C1 segment of cervical spinal cord (tissue), 14 donors: ENCODE measurements at places on chromosomes 1 and 21.
A peak's percentile ranks its signal among the peaks of the same experiment; 100 is the strongest.

DNA sequence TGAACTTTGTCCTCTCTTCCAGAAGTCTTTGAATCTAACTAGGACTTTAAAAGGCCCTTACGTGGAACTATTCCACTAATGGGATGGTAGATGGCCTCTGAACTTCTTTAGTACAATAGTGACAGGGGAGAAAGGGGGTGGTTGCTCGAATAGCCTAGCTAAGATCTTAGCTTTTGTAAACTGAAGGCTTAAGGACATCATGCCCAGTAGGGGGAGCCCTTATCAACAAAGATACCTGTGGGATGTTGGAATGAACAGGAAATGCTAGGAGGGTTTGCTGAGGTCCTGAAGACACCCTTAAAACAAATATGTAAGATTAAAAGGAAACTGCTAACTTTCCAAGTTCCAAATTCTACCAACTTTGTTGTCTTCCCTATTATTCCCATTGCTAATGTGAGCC lies 33.2 kb downstream of the NHLH2 start:
- no peak for DNase-seq

DNA sequence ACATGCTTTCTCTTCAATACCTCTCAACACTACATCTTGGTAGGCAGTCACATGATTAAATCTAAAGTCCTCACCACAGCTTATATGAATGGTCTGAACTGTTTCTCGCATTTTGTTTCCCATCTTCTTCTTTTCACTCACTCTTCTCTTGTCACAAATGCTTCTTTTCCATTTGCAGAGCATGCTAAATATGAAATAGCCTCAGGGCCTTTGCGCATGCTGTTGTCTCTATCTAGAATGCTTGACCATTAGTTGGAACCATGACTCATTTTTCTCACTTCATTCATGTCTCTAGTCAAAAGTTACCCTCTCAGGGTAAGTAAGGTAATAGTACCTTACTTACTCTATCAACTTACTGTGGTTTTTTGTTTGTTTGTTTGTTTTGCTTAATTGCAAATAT lies 239.7 kb downstream of the PTPRC start:
- DNase-seq = no peak

DNA sequence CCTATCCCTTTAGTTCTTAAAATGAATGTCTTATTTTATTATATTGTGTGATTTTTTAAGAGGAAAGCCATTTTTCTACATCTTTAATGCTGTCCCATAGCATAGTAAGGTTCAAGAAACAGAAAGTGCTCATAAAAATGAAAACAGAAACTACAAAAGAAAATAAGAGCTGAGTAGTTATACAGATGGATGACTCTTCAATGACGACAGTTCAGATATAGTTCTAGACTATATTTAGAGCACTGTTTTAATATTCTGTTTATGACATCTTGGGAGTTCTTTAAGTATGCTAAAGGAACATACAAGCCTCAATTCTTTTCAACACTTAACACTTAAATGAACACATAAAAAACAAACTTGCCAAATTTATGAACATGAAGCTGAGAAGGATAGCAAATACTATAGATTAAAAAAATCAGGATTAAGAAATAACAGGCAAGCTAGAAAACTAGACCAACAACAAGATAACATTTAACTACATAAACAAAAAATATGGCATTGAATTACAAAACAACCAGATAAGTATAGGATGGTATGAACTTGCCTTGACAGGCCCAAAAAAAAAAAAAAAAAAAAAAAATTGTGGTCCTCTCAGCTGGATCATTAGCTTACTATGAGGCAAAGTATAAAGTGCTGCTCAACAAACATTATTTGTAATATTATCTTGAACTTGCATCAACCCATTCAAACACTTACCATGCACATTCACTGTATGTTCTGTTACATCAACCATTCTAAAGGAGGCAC lies 87.9 kb downstream of the ZZZ3 start:
- no peak for DNase-seq

GRCh38 chr1:228883535-228883934 lies 148.3 kb downstream of the RHOU start:
- no peak for DNase-seq

- DNase-seq = no peak
These were observed 61.1 kb upstream of the GPR25 start for GRCh38 chr1:200811704-200812103.

GRCh38 chr1:231827337-231828105 lies 200.9 kb downstream of the DISC1 start:
- DNase-seq = no peak

GRCh38 chr1:58156124-58156468 lies 390.4 kb downstream of the OMA1 start:
- no peak for DNase-seq

DNA sequence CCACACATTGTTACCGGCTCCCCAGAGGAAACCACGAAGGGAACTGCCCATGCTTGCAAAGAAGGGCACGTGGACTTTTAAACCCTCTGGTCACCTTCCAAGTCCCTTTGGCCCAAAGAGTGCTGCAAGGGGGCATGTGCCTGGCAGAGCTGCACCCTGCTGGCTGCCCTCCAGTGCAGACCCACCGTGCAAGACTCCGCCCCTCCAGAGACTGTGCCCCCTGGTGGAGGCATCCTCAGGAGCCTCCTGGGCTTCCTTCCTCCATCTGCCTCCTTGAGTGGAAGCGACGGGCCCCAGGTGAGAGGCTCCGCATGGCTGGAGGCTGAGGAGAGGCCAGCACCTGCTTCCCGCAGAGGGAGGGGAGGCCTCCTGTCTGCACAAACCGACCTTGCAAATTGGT lies 100.6 kb downstream of the CRYAA start:
- no peak for DNase-seq

DNA sequence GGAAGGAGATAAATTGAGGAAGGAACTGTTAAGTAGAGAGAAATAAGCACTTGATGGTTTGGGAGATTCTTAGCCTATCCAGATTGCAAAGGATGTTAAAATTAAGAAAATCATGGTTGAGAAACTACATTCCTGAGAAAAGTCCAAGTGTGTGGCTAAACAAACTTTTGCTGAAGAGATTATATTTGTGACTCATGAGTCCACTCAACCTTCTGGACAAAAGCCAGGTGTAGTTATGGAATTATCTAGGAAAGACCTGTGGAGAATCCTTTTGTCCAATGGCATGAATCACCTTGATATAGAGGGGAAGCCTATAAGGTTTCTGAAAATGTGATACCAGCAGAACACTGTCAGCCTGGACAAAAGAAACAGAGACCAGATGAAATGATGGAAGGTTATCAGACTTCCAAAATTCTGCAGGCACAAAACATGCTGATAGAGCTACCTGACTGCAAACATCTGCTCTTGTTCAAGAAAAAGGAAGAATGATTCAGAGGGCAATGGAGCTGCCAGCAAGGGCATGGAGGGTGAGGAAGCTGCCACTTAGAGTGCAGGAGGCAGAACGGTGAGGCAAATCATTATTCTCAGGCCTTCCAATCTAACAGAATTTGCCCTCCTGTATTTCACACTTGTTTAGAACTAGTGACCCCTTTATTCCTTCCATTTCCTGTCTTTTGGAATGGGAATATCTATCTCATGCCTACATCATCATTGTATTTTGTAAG lies 300.6 kb upstream of the PRMT6 start:
- no peak for DNase-seq

DNA sequence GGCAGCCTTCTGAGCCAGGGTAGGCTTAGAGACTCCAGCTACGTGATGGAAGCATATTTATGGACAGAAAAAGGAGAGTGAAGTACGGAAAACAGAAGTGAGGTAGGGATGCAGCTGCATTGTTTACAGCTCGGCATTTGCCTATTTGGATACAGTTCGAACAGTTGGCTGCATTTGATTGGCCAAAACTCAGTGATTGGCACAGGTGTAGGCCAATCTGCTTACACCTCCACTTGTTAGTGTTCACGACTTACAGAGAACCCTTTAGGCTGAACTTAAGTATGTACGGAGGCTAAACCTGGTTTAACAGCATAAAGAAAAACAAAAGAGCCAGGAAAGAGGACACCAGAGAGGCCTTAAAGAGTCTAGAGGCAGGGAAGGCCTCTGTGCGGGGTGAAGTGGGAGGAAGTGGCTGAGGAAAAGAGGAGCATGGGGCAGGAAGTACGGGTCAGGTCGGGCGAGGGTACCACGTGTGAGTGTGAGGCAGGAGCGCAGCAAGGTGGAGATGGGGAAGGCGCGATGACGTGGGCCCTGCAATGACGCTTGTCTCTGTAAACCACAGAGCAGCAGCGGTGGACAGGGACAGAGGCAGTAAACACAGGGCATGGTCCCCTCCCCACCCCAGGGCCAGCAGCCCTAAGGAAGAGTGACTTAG lies 32.0 kb downstream of the RSPH1 start:
- DNase-seq = no peak

DNA sequence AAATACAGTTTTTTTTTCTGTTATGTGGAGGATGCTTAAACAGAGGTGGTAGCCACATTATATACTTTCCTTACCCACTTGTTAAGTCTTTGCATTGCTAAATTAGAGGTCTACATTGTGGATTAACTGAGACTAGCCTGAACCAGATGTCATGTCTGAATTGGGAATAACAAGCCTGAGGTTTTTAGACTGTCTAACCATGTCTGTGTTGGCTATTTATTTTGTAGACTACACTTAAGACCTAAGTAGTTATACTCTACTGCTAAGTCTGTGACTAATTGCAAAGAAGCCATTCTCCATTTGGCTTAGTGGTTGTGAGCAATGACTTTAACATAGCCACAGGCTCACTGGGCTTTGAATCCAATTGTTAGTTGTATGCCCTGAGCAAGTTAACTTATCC lies 45.4 kb downstream of the CDC14A start:
- DNase-seq = no peak

- no peak for DNase-seq
These were observed 264.7 kb downstream of the PBX1 start for GRCh38 chr1:164823486-164824279.

DNA sequence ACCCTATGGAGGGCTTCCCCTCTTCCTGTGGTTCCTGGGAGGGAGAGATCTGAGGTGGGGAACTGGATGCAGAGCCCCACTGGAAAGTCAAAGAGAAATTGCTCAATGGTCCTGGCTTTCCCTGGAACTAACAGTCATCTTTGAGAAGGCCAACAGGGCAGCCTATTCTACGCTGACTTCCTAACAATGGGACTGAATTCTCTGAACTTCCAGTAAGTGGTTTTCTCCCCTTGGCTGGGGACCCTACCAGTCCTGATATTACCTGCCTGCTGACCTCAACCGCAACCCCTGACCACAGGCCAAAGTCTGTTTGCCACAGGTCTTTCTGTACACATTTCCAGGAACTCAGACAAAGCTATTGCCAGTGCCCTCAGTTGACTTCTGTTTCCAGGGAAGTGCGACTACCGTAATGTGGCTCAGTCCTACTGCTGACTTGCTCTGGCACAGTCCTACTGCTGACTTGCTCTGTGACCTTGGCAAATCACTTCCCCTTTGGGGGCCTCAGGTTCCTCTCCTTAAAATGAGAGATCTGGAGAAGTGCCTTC lies 55.3 kb downstream of the C8B start:
- no peak for DNase-seq

GRCh38 chr21:31903896-31904295 lies 31.1 kb downstream of the HUNK start:
- no peak for DNase-seq

GRCh38 chr1:91685994-91686393 lies 185.3 kb downstream of the CDC7 start:
- no peak for DNase-seq

DNA sequence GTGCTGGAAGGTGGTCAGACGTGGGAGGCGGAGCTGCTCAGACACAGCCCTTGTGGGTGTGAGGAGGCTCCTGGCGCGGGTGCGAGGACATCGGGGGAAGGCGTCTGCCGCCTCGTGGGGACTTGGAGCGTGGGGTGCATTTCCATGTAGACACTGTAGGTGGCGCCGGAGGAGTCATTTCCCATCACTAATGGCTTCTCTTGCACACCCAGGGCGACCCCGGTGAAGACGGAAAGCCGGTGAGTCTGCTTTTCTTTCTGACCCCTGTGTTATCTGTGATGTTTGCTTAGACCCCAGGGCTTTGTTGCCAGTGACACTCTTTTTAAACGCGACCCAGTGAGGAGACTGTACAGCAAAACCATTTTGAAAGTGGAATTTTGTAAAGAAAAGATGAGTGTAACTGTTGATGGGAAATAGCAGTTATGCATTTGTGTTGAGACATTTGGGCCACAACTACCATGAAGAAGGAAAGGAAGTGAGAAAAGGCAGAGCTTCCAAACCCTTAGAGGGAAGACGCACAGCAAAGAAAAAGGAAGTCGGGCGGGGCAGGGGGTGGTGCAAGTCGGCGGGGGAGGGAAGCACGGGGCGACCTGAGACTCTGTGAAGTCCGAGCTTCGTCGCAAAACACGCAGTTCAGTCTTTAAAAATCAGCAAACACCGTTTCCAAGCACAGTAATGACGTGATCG lies 64.0 kb downstream of the SLC19A1 start:
- DNase-seq = no peak

DNA sequence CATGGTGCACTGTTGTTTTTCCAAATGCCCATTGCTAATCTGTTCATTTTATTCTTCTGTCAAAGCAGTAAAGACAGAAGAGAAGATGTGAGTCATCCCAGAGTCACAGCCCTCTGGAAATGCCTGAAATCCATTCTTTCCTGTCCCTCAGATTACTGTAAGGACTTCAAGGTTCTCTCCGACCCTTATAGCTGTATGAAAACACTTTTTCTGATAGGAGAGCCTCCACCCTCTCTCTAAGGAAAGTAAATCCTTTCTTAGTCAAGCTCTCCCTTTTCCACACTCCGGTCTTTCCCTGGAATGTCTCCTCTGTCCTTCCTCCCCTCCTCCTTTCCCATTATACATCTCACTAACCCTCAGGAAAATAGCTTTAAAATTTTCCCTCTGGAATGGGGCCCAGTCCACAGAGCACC lies 3.5 kb upstream of the PRDX6 start:
- DNase-seq = no peak

DNA sequence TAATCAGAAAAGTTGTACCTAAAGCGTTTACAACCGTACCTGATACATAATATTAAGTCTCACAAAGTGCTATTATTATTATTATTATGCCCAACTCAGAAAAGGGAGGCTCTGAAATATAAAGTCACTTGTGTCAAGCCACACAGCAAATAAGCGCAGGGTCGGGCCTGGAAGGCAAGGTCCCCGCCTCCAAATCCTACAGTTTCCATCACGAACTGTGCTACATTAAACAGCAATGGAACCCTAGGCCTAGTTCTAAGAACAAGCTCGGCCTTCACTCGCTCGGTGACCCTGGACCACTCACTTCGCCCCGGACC lies 549 bp downstream of the PARS2 start:
- DNase-seq = peak; percentile 9
